ENCODE measurements at places on chromosomes 1 and 21.

DNA sequence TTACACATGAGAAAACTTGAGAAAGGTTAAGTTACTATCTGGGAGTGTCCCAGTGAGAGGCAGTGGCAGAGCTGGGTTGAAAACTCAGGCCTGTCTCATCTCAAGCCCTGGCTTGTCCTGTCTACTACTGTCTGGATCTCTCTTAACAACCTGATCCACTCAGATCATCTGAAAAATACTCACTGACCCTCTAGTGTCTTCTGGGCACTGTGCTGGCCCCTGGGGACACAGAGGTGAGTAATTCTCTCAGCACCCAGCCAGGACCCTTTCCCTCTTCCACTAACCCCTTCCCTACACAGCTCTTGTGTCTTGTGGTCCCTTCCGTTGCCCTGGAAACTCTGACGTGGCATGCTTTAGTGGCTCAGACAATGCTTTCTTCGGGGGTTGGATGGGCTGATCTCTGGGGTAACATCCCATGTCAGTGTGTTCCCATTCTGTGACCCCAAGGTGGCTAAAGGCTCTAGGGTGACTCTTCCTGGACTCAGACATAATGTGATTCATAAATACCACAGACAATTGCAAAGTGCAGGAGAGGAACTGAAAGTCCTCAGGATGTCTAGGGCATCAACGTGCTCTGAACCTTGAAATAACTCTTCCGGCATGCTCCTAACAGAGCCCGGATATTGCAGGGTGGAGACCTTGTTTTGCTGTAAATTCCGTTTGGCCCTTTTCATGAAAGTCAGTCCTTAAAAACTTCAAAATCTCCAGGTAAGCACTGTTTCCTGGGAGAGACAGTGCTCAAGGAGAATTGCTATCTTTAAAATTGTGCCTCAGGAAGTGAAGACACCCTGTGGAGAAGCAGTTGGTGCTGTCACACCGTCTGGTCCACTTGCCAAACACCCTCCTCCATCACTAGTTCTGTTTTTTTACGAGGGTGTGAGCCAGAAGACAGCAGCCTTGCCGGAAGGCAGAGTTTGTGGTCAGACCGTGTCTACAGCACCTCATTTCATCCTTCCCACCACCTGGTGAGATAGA lies 4.0 kb downstream of the SHISAL2A start:
- DNase-seq: peak; percentile 51

GRCh38 chr1:245678860-245679411 lies 524.2 kb downstream of the KIF26B start:
- no peak for DNase-seq

GRCh38 chr1:151702936-151703335 lies 13.7 kb downstream of the CELF3 start:
- no peak for DNase-seq

DNA sequence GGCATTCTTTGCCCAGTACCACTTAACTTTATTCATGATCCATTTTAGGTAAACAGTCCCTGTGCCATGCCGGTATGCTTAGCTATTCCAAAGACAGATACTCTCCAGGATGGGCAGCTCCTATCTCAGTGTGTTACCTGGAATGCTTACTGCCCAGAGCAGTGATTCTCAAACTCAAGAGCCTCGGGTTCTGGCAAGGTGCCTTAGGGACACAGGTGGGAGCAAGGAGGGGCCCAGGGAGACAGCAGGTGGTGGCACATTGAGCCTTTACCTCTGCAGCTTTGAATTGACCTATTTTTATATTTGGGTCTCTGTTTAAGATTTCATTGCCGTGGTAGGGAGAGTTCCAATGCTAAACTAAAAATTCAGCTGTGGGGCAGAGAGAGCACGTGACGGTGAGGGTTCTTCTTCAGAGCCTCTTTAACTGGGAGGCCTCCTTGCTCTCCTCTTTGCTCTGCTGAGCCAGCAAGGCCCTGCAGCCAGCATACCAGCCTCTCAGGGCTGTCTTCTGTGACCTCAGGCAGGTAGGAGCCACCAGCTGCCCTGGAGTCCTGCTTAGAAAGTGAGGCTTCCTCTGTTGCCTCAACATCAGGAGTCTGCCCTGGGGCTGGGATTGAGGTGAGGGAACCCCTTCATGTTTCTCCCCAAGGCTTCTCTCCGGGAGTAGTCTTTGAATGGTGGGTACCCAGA lies 20.2 kb downstream of the PHGDH start:
- DNase-seq: no peak

DNA sequence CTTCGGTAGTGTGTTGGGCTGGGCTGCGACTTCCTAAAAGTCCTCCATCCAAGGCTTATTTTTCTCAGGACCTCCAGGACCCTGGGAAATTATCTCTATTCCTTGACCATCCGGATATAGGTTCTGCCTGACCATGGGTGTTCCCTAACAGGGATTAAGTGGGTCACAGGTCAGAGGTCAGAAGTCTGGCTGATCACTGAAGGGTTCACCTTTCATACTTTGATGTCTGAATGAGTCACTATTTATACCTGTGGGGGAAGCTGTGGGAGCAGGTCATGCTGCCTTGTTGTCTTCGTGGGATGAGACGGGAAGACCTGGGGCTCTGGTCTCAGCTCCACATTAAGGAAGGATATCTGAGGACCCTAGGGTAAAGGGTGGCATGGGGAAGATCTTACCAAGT lies 65.0 kb upstream of the ETV3 start:
- DNase-seq: no peak

- DNase-seq: no peak
Measured at GRCh38 chr21:45300786-45301520, 13.3 kb upstream of the POFUT2 start.

DNA sequence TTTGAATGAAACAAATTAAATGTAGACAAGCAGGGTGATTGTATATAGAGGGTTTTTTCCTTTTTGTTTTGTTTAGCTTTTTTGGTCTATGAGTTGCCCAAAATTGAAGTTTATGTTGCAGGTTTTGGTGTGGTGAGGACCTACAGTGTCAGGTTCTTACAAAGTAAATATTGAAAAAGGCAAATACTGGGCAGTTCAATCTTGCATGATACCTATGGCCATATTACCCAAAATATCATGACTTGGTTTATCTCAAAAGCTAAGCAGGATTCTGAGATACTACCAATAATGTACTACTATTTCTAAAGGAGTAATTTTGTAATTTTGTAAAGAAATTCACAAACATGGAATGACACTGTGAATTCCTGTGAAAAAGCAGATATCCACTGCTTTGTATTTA lies 1.8 kb downstream of the DNAJB4 start:
- DNase-seq: no peak

DNA sequence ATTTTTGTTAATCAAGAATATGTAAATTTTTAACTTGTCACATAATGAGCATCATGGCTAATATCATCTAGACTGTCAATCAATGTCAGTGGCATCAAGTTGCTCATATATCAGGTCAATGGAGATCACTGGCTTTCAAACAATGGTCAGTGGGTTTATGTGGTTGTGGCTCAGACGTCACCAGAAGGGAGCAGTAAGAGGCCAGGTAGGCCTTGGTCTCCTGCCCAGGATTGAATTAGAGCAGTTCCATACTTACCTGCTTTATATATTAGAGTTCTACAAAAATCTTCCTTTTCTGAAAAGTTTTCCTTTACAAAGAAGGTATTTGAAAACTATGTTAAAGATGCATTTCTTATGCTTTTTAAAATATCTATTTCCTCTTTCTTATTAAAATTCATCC lies 206.3 kb upstream of the B3GALT2 start:
- no peak for DNase-seq

- DNase-seq: peak; percentile 26
Measured at GRCh38 chr1:67735806-67736627, 51.0 kb downstream of the GADD45A start.

DNA sequence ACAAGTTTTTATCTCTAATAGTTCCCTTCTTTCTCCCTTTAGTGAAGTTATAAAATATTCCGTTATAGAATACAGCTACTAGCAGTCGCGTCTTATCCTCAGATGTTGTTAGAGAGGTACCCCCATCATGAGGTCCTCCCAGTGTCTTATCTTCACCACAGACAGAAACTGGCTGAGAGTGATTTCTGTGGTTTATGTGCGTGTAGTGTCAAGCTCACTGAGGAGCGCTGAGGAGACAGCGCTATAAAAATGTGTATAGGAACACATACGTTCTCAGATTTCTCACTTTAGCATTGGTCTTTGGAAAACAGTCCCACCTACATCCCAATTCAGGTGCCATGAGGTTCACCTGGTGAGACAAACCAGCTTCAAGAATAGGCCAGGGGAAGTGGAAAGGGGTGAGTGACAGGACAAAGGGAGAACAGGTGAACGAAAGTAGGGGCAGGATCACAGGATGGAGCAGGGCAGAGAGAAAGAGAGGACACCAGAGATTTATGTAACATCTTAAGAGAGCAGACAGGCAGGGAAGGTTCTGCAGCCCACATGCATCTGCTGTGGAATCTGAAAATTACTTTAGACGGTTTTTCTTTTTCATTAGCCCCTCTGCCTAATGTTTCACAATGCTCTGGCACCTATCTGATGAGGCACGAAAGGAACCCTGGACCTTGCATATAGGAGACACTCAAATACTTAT lies 2.7 kb upstream of the PLEKHO1 start:
- no peak for DNase-seq

GRCh38 chr1:47751996-47752451 lies 245.2 kb downstream of the TRABD2B start:
- DNase-seq: no peak

DNA sequence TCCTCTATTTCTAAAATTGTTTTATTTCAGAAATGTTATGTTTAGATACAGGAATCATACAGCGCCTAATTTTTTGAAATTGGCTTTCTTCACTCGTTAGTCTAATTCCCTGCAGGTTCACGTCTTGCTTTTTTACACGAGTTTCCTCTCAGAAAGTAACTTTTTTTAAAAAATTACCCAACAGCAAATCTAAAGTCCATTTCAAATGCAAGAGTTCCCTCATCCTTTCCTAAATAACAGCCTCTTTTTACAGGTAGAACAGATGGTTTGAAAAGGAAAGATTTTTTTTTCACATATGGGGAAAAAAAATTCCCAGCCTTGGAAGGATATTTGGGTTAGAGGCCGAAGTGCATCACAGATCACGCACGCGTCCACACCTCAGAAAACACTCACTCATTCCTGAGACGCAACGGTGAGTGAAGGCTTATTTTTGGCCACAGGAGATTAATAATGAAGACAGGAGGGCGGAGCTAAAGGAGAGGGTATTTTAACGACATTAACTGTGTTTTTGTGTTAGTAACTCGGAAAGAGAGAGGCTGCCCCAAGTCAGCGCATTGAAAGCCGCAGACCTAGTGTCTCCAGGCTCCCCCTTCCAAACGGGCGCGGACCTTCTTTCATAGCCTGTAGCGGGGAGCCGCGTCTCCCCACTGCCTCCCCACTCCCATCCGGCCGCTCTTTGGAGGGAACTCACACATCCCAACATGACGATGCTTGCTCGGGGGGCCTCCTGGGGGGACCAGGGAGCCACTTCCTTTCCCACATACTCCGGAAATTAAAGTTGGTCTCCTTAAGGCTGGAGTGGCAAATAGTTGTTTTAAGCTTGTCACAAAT lies 969 bp upstream of the RIPK4 start:
- no peak for DNase-seq

DNA sequence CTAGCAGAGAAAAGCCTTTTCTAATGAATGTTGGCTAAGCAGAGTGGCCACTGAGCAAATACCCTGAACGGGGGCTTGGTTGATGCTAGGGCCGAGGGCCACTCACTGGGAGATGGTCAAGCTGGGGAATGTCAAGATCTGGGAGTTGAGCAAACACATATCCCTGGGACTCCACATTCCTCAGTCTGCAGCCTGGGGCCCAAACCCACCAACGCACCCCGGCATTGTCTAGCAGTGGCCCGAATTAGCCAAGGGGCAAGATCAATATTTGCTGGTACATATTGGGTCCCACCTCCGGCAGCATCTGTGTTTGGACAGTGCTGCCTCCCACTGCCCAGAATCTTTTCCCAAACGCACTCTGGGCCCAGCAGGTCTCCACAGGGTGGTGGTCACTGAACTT lies 144.1 kb downstream of the TRABD2B start:
- no peak for DNase-seq

DNA sequence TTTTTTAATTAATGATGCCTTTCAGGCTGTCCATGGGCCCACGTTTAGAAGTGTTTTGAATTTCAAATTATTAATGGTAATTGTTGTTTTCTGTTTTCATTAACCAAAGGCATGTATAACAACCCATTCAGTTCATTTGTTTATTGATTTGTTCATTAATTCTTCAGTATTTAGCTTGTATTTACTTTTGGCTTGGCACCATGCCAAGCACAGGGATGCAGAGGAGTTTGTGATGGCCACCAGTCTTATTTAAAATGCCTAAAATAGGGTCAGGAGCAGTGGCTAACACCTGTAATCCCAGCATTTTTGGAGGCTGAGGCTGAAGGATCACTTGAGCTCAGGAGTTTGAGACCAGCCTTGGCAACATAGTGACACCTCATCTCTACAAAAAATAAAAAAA lies 75.3 kb downstream of the ROR1 start:
- no peak for DNase-seq

DNA sequence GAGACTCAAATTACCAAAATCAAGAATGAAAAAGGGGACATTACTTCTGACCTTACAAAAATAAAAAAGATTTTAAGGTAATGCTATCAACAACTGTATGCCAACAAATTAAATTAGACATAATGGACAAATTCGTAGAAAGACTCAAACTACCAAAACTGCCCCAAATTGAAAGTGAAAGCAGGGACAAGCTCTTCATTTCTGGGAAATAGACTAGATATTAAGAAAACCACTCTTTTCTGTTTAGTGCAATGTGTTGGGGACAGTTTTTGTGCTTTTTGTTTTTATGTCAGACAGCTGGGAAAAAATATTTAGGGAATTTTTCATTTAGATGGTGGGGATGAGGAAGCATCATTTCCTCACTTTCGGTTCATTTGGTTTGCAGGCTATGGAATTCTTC lies 4.9 kb upstream of the GBP1 start:
- no peak for DNase-seq

DNA sequence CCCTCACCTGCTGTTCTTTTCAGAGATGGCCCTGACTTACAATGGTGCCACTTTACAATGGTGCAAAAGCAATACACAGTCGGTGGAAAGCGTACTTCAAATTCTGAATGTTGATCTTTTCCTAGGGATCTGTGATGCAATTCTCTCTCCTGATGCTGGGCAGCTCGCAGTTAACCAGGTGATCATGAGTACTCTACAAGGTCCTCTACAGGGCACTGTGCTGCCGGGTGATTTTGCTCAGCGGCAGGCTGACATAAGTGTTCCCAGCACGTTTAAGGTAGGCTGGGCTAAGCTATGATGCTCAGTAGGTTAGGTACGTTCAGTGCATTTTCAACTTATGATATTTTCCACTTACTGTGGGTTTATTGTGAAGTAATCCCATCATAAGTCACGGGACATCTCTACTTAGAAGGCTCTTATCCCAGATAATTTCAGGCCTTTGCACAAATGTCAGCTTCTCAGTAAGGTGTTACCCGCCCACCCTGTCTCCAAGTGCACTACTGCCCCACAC lies 126.5 kb downstream of the KCNN3 start:
- DNase-seq: no peak

DNA sequence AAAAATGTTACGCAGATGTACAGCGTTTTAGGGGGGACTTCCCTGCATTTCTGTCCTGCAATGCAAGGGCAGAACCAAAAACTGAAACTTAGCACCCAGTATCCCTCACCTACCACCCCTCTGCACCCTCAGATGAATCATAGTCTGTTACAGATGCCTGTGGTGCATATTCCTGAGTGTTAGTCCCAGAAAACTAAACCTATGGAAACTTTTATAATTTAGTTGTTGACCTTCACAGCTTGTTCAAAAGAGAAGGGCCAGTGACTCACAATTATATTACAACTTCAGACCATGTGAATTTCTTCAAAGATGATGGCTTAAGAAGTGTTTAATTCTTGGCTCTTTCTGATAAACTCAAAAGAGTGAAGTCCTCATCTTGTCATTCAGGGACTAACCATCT lies 5.8 kb downstream of the PTGER3 start:
- no peak for DNase-seq

GRCh38 chr1:159968901-159969300 lies 14.9 kb upstream of the SLAMF9 start:
- no peak for DNase-seq
